ENCODE measurements at places on chromosomes 13 and 19. TPM values are rescaled to one million over a fixed set of nuclear protein-coding genes. Genes with fewer than 3 reads are reported as not detected.

The SERTM1 gene
- polyA plus RNA-seq: 7.3 TPM

The SLC6A16 gene
- 3.4 TPM for polyA plus RNA-seq

The C1QTNF9 gene
- polyA plus RNA-seq: 0.56 TPM

The LILRB5 gene
- 3.9 TPM for polyA plus RNA-seq

The APBA3 gene
- 13.6 TPM for polyA plus RNA-seq

The MYO9B gene
- 58.7 TPM for polyA plus RNA-seq

The ZNF253 gene
- polyA plus RNA-seq: 40.5 TPM

The WDR88 gene
- 1.2 TPM for polyA plus RNA-seq

The ZNF793 gene
- 27.9 TPM for polyA plus RNA-seq

The SHISA7 gene
- polyA plus RNA-seq: 0.20 TPM

The SYDE1 gene
- polyA plus RNA-seq: 21.8 TPM

The GPR4 gene
- 3.7 TPM for polyA plus RNA-seq

The ZNF560 gene
- polyA plus RNA-seq: 0.34 TPM

The METTL21C gene
- polyA plus RNA-seq: not detected

The CACNA1A gene
- polyA plus RNA-seq: 5.0 TPM

The TEX101 gene
- not detected for polyA plus RNA-seq

The USHBP1 gene
- 9.2 TPM for polyA plus RNA-seq

The JSRP1 gene
- polyA plus RNA-seq: 6.3 TPM

DNA sequence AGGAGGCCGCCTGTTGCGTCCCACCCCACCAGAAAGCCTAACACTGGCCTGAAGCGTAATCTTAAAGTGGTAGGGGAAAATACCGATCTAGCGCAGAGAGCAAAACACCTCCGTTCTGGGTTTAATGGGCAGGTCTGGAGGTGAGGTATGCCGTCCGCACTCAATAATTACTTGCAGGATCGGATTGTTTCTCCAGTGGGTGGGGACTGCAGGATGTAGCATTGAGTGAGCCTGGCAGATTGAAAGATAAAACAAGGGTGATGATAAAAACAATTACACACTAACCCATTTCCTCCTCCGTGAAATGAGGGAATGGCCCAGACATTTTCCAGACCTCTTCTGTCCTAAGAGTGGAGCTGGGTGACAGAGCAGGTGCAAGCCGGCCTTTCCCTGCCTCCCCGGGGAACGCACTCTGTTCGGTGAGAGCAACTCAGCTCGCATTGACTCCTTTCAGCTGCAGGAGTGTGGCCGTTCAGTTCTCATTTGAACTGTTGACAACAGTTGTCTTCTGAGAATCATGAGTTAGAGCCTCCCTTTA lies 110.2 kb upstream of the DOCK9 start:
- DNase-seq: peak; percentile 6

GRCh38 chr13:95226050-95226449 lies 75.2 kb downstream of the ABCC4 start:
- no peak for DNase-seq

- no peak for DNase-seq
Measured at GRCh38 chr13:35964011-35964862, 166.9 kb downstream of the DCLK1 start.

- DNase-seq: no peak
Measured at GRCh38 chr13:32881074-32881776, 135.0 kb upstream of the KL start.

- no peak for DNase-seq
Measured at GRCh38 chr13:110046811-110047210, 260.1 kb downstream of the COL4A1 start.

GRCh38 chr13:99506634-99507033 lies 5.4 kb downstream of the TM9SF2 start:
- no peak for DNase-seq

DNA sequence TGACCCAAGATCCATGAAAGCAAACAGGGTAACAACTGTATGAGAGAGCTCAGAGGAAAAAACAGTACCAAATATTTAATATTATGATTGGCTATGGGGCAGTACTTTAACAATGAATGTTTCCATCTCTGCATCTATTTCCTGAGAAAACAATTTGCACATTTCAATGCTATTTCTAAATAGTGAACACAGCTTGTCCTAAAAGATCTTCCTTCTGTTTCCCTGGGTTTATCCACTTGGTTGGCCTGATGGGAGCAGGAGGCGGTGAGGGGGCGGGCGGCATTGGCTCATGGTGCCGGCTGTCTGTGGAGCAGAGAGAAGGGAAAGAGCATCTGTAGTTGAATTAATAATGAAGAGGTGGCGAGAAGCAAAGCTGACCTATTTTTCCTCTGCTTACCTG lies 291.4 kb downstream of the DCLK1 start:
- no peak for DNase-seq

DNA sequence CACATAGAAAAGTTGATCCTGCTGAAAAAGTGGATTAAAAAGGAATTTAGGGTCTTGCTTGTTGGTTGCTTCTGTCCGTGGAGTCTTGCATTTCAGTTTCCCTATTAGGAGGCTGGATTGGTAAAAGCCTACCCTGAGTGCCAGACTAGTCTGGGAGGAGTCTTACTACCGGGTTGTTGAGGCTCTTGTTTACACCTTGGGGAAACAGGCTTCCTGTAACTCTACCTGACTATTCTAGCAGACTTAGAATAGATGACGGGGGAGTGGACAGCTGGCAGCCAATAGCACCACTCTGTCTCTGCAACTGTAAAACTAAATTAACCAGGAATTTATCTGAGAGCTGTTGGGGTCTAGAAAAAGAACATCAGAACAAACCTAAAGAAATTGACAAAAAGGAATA lies 11.3 kb upstream of the MPHOSPH8 start:
- DNase-seq: no peak

- DNase-seq: no peak
Measured at GRCh38 chr13:109494925-109495369, 291.4 kb downstream of the IRS2 start.

DNA sequence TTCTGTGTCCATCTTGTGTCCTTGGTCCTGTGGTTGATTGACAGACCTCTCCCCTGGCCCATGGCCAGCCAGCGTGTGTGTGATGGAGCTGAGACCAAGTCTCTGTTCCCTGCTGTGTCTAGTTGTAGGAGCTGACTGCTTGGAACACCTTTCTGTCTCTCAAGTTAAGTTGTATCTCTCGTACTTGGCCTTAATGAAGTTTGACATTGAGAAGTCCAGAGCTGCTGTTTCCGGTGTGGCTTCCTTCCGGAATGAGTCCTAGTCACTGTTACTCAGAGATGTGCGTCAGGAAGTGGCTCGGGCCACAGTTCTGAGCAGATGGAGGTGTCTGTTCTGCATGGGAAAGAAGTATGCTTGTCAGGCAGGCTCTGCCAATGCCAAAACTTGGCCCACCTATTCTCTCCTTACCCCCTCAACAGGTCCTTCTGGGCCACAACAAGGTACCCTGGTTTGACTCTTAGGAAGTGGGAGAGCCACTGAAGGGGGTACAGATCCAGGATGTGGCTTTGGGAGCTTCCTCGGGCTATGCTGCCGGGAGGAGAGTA lies 54.3 kb downstream of the GATAD2A start:
- no peak for DNase-seq

DNA sequence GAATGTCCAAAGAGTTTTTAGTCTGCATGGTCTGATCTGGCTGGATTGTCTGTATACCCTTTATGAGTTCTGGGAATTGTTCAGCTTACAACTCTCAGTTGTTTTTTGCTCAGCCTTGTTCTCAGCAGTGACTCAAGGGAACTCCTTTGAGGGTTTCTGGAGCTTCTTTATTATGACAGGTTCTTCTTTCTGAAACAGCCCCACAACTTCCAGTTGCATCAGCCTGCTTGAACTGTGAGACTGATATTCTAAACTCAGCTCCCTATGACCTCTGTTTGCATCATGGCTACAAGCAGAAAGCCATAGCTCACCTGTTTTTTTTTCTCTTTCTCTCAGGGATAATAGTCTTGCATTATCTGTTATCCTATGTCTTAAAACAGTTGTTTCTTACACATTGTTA lies 85.0 kb downstream of the TDRD3 start:
- no peak for DNase-seq

- no peak for DNase-seq
Measured at GRCh38 chr13:41939398-41939797, 21.5 kb downstream of the VWA8 start.

GRCh38 chr13:49584771-49585182 lies 581 bp downstream of the RCBTB1 start:
- DNase-seq: no peak

DNA sequence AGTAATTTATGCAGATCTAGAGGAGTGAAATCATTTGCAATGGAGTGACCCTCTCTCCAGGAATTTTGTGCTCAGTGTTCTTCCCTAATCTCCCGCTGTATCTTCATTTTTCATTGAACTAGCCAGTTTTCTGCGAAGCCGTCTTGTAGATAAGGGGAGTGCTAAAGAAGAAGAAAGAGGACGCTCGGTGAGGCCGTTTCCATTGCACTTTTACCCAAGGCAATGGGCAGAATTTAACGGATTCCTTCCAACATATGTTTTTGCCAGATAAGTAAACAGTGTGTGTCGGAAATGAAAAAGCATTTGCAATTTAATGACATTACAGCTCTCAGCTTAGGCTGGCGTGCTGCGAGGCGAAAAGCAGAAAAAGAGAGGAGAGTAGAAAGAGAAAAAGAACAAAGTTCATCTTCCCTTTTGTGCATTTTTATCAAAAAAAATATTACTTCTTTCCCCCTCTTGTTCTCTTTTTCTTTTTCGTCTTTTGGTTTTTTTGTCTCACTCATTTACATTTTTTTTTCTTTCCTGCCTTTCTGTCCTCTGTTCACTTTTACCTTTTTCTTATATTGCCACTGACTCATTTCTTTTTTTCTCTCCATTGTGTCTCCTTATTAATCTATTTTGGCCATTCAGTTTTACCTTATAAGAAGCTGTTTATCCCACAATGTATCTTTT lies 49.9 kb downstream of the SOX21 start:
- peak; percentile 10 for DNase-seq

DNA sequence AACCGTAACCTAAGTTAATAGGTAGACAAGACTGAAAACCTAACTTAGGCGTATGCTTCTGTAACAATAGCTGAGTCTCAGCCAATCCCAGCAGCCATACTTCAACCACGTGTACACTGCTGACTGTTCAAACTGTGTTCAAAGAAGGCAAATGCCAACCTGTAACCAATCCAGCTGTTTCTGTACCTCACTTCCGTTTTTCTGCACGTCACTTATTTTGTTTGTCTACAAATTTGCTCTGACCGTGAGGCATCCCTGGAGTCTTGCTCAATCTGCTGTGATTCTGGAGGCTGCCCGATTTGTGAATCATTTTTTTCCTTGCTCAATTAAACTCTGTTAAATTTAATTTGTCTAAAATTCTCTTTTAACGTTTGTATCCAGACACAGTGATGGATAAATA lies 59.2 kb downstream of the EDNRB start:
- DNase-seq: no peak

DNA sequence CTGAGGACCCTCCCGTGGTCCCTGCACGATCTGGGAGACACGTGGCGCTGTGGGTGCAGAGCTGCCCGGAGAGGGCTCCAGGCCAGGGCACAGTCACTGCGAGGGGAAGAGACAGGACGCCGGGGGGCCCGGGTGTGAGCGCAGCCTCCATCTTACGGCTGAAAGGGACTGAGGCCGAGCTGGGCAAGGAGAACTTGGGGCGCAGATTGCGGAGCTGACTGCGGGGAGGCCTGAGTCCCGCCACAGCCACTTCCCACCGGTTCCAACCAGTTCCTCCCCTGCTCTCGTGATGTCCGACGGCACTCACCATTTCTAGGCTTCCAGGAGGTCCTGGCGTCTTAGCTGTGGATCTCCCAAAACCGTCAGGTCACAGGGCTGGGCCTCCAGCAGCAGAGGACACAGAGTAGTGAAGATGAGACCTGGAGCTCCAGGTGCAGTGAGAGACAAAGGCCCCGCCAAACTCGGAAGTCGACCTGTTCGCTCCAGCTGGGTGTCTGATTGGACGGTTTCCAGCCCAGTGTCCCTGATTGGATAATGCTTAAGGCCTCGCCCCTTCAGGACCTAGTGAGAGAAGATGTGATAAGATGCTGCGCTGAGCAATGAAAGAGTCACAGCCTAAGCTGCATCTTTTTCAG lies 4.8 kb upstream of the ZNF253 start:
- DNase-seq: peak; percentile 52

- DNase-seq: no peak
Measured at GRCh38 chr19:6421075-6422014, 3.3 kb downstream of the KHSRP start.

- no peak for DNase-seq
Measured at GRCh38 chr13:75299246-75299645, 182.7 kb downstream of the TBC1D4 start.

- no peak for DNase-seq
Measured at GRCh38 chr19:2479556-2480194, 3.7 kb downstream of the GADD45B start.
